ENCODE measurements at places on chromosomes 12 and 14. TPM values are rescaled to one million over a fixed set of nuclear protein-coding genes. Genes with fewer than 3 reads are reported as not detected.

GRCh38 chr12:128970110-128970509 lies 116.8 kb downstream of the GLT1D1 start:
- no peak for DNase-seq

DNA sequence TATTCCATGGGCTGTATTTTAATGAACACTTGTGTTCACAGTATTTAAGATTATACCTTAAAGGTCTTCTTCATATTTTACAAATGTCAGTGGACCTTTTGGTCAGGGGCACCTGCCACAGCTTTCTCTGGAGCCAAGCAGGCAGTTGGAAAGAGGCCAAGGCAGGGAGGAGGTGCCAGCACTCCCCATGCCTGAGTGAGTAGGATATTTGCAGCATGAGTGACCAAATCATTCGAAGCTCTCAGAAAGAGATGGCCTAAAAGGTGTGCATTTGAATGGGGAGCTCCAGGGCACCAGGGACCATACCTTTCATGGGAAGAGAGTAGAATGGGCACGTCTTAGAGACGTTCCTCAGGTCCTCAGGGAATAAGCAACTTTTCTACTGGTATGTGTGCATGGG lies 121.6 kb downstream of the GPR135 start:
- no peak for DNase-seq

DNA sequence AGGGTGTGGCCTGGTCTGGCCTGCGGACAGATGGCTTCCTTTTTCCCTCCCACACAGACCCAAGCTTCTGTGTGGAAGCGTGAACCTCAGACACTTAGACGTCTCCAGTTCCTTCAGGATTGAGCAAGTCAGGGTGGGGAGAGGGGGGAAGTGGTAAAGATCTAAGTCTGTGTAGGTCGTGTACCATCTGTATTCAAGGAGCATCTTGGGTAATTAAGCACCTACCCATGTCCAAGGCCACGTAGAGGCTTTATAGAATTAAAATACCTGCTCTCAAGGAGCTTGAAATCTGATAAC lies 1.7 kb downstream of the AVIL start:
- no peak for DNase-seq

GRCh38 chr14:94691660-94692034 lies 78.3 kb downstream of the GSC start:
- no peak for DNase-seq

- DNase-seq, result no peak
Measured at GRCh38 chr12:5259523-5259922, 172.4 kb upstream of the NTF3 start.

DNA sequence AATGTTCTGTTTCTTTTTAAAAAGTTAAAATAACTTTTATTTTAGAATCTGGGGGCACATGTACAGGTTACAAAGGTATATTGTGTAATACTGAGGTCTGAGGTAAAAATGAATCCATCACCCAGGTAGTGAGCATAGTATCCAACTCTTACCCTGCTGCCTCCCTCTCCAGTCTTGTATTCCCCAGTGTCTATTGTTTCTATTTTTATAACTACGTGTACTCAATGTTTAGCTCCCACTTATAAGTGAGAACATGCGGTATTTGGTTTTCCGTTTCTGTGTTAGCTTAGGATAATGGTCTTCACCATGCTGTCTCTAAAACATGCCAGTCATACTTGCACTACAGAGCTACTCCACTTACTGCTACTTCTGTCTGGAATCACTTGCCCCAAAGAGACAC lies 8.4 kb downstream of the FBXO33 start:
- DNase-seq, result no peak

DNA sequence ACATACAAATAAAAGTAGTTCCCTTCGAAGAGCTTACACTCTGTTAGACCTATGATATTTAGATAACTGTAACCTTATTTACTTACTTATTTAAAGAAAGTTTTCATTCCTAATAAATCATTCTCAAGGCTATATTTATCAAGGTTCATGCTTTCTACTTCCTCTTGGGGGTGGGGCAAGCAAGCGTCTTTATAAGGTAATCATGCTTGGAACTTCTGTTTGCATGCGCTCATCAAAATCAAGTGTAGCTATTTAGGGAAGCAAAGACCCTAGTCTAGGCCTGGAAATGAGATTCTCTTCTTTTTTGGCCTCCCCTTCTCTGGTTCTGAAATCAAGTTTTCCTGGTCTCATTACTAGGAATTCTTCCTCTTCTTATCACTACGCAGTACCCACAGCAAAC lies 766 bp downstream of the RERG start:
- DNase-seq, result no peak

DNA sequence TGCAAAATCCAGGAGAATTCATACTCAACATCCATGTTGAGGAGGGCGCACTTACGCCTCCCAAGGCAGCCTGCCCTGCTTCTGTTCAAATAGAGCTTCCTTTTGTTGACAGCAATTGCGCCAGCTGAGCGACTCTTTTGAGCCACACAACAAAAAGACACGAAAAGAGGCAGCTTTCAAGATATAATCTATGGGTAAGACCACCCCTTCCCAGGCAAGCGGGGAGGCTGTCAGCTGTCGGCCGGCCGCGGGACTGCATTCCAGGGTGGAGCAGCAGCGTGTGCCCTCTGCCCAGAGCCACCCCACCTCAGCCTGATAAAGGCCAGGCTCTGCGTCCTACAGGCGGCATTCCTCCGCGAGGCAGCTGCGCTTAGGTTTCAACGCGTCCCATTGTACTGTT lies 15.8 kb upstream of the STAB2 start:
- DNase-seq, result peak; percentile 50

DNA sequence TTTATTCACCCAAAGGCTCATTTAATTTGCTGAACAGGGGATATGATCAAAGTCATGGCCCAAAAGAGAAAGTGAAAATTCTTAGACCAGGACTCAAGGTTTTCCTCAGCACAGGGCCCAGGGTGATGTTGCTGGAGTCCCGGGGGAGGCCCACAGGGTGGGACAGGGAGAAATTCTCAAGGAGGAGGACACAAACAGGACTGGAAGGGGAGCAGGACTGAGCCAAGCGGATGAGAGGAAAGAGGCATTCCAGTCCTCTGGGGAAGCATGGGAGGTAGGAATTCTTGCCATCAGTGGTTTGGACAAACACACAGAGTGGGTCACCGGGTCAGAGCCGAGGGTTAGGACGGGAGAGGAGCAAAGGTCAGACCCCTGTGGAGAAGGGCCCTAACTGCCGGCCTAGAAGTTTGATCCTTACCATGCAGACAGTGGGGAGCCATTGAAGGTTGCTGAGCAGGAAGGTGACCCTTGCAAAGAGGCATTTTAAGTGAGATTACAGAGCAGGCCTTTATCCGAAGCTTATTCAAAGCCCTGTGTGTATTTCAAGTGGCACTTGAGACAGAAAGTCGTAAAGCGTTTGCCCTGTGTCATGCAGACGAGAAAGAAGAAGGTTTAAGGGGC lies 68.4 kb upstream of the PTGR2 start:
- DNase-seq, result no peak

DNA sequence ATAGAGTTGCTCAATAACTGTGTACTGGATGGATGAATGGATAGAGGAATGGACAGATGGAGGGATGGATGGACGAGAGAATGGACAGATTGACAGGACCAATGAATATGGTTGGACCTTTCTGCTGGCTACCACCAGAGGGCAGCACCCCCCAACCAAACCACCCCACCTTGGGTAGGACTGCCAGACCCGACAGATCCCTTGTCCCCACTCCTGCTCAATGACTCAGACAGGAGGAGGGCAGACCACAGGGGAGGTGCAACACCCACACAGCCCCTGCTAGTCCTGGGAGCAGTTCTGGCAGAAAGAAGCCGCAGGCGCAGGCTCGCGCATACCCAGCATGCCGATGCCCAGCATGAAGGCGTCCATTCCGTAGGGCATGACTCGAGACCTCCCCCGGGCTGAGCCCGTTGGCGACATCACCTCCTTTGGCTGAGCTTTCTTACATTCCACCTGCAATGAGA lies 12.4 kb downstream of the MSI1 start:
- peak; percentile 80 for DNase-seq

- DNase-seq, result no peak
Measured at GRCh38 chr14:53547593-53547992, 394.5 kb upstream of the DDHD1 start.

DNA sequence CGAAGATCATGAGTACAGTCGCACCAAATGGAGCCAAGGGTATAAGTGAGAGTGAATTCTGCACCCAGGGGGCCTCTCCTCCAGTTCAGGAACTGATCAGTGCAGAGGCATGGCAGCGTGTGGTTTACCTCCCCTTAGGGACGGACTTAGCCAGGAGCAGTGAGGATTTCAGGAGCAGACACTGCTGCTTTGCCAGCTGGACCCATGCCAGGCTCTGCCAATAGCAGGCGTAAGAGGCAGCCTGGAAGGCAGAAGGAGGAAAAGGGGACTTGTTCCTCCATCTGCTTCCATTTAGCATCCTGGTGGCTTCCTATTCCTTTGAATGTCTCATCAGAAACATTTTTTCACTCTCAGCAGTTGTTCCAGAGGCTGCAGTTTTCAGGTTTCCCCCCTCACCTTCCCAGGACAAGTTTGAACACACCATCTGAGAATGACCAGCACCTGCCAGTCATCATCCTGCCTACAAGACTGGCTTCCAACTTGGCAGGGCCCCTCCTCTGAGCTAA lies 137.0 kb upstream of the LMNTD1 start:
- peak; percentile 46 for DNase-seq

- no peak for DNase-seq
Measured at GRCh38 chr12:129629901-129630300, 273.9 kb downstream of the TMEM132D start.

DNA sequence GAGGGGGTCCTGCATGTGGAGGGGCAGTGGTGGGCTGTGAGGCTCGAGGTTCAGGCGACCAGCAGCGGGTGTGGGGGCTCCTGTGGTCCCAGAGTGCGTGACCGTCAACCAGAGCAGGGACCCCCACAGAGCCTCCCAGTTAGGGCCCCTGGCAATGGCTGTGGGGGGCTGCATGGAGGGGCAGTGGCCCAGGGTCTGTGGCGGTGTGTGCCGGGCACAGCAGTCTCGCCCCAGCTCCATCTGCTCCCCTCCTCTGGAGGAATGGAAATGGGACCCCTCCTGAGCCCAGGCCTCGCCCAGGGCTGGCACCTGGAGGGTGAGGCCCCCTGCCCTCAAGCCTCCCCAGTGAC lies 210.8 kb upstream of the C14orf180 start:
- DNase-seq, result no peak

- peak; percentile 65 for DNase-seq
Measured at GRCh38 chr14:44529026-44529425, 21.9 kb upstream of the FSCB start.

DNA sequence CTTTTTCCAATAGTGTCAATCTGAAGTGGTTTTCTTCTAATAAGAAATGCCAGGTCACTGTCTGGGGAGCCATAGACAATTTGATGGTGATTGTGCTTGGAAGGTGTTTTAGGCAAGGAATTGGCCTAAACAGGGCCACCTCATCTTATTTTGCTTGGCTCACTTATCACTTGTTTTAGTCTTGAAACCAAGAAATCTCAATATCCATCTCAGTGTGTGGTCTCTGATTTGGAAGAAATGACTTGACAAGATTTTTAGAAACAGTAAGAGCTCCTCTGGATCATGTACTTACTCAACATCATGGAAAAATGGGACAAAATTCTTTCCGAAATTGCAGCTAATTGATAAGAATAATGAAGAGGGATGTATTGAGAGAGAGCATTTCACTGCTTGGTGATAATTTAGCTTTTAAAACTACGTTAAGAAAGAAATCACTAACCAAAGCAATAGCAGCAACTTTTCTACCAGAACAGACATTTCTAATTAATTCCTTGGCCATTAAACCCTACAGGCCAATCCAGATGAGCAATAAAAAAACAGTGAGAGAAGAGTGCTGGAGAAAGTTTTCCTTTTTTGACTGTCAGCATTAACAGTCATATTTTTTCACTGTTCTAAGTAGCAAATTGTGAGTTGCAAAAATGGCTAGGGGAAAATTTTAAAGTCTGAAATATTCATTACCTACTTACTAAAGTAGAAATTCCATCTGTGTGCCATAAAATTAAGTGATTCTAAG lies 157.3 kb downstream of the AEBP2 start:
- DNase-seq, result no peak

DNA sequence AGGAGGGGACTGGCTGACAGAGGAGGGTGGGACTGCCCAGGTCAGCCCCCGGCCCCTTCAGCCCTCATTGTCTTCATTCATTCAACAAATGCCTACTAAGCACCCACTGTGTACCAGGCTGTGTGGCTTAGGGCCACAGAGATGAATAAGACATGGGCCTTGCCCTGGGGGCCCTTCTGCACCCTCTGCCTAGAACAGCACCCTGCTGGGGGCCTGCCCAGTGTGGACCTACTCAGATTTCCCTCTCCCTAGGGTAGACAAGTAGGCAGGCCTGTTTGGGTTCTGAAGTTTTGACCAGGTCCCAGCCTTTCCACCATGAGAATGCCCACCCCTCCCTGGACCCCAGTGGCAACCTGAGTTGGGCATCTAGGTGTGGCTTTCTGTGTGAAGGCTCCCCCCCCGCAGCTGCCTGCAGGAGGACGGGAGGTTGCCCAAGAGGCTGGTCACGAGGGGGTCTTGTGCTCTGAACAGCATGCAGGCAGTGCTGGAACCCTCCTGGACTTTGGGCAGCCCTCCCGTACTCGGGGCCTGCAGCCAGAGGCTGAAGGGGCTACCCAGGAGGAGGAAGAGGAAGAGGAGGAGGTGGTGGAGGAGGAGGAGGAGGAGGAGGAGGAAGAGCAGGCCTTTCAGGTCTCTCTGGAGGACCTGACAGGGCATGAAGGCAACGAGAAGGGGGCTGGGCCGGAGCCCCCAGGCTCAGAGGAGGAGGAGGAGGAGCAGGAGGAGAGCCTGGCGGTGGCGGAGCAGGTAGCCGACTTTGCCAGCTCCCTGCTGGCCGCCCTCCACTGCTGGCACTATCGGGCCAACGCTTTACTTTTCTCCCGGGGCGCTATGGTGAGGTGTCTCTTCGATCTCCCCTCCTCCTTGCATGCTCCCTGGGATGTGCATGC lies 33.4 kb downstream of the PLEKHG3 start:
- DNase-seq, result no peak

GRCh38 chr12:10741845-10742244 lies 18.7 kb upstream of the YBX3 start:
- DNase-seq, result no peak

- DNase-seq, result no peak
Measured at GRCh38 chr12:106883426-106883825, 72.3 kb upstream of the TMEM263 start.

DNA sequence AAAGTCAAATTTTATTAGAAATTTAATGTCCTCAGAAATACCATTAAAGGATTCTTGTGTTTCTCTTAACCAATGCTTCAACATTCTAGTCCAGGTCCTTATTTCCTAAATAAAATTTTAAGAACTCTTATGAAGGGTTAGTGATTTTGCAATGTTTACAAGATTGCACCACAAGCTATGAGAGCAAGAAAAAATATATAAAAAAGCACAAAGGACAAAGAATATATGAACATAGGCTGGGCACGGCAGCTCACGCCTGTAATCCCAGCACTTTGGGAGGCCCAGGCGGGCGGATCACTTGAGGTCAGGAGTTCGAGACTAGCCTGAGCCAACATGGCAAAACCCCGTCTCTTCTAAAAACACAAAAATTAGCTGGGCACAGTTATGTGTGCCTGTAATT lies 7.7 kb downstream of the RACGAP1 start:
- DNase-seq, result peak; percentile 56

The GPR135 gene
- total RNA-seq, result 7.2 TPM

The RD3L gene
- not detected for total RNA-seq

The TBPL2 gene
- 0.48 TPM for total RNA-seq

The ZNF605 gene
- total RNA-seq, result 32.5 TPM

The KRT73 gene
- total RNA-seq, result not detected

The LIN7A gene
- total RNA-seq, result 23.4 TPM

The C12orf54 gene
- not detected for total RNA-seq

The KCNA5 gene
- total RNA-seq, result 10.6 TPM

The PTPRB gene
- 29.4 TPM for total RNA-seq

The CFAP73 gene
- total RNA-seq, result not detected

All from umbilical cord (tissue), 2 donors.